ENCODE measurements at places on chromosomes 3 and 15. TPM values are rescaled to one million over a fixed set of nuclear protein-coding genes. Genes with fewer than 3 reads are reported as not detected.

CHRD gene
- 3.7 TPM for total RNA-seq

EPHA6 gene
- 6.1 TPM for total RNA-seq

TMC3 gene
- 0.07 TPM for total RNA-seq

COPS2 gene
- 124 TPM for total RNA-seq

CDCP1 gene
- 0.51 TPM for total RNA-seq

GRCh38 chr3:73766599-73767381 is 142.0 kb upstream of the PDZRN3 start:
- ATAC-seq = no peak

GRCh38 chr3:155411500-155412223 is 118.2 kb upstream of the STRIT1 start:
- no peak for ATAC-seq

- no peak for ATAC-seq
These were observed 567.2 kb downstream of the FOXP1 start for GRCh38 chr3:71016178-71016845.

DNA sequence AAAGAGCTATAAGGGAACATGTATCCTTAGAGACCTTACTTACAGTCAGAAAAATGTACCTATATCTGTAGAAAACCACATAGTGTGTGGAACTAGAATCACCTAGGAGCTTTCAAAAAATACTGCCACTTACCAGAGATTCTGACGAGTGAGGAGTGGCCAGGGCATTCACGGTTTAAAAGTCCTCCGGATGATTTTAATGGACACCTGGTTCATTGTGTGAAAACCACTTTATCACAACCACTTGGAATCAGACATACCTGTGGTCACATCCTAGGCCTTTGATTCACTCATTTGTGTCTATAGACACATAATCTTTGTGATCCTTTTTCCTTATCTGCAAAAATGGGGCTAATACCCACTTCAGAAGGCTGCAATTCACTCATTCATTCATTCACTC is 159.8 kb downstream of the MBNL1 start:
- ATAC-seq = no peak

Data from motor neuron (in vitro differentiated cells).